NCI-H460 (cell line): ENCODE measurements at places on chromosomes 5 and 9. TPM values are rescaled to one million over a fixed set of nuclear protein-coding genes. Genes with fewer than 3 reads are reported as not detected.

The ESM1 gene
- total RNA-seq = 22.7 and 25.6 TPM in 2 replicates

The TMC1 gene
- total RNA-seq = not detected in 2 replicates

The SLC25A51 gene
- 31.8 and 33.0 TPM in 2 replicates for total RNA-seq

GRCh38 chr9:101787891-101788290 is 49.4 kb upstream of the GRIN3A start:
- DNase-seq = no peak
